Activated T-cell treated with anti-CD3 and anti-CD28 coated beads, Interleukin-2, amount 50 U/mL, for 48 hours (primary cell): ENCODE measurements at places on chromosomes 4 and X.

DNA sequence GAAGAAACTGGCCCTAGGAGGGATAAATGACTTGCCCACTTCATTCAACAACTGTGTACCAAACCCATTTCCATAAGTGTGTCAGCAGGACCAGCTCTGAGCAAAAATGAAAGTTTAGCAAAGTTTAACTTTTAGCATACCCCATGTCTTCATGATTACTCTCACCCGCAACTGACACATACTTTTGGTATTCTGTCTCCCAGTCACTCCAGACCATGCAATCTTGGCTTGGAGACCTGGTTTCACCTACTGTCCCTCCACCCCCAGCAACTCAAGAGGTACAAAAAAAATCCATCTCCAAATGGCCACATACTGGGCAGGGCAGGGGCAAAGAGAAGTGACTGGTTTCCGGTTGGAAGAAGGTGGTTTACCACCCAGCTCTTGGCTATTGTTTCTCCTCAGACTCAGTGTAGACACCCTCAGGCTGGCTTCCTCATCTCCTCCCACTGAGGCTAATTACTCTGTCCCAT lies 79.8 kb downstream of the RLIM start:
- DNase-seq, result peak; percentile 36

DNA sequence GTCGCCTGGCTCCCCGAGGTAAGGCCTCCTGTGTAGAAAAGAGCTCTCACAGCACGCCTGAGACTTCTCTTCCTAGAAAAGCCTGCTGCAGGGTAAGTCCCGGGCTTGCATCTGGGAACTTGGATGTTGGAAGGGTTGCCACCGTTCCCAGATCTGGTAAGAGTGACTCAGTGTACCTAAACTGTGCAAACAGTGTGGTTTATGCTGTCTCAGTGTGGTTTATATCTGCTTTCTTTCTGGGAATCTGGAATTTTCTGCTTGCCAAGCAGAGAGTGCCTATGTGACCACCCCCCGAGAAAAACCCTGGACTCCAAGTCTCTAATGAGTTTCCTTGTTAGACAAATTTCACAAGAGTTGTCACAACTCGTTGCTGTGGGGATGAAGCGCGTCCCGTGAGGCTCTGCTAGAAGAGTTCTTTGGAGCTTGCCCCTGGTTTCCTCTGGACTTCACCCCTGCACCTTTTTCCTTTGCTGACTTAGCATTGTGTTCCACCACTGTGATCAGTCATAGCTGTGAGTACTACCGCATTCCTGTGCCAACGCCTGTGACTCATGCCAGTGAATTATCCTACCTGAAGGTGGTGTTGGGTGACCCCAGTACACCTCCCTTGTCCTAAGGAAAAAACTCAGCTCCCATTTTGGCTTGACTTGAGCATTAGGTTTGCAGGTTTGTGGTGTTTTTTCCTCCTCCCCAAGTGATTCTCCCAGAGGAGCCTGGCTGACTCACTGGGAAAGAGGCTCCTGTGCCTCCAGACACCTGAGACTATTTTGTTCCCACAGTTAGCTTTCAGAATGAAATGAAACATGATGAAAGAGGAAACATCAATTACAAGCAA lies 14.5 kb downstream of the SLC2A9 start:
- DNase-seq, result peak; percentile 31

DNA sequence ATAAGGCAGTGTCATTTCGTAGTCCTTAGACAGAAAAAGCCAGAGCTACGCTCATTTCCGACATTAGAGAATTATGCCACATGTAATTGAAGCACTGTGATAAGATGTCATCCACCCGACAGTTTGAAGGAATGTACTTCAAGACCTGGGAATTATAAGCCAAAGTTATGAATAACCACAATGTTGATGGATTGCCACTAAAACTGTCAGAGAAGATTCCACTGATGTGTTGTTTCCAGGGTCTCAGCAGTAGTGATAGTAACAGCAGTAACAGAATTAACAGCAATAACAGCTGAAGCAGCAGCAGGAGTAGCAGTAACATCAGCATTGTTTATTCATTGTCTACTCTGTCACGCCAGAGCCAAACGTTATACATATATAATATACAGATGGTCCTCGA lies 24.7 kb downstream of the RAB33A start:
- no peak for DNase-seq

DNA sequence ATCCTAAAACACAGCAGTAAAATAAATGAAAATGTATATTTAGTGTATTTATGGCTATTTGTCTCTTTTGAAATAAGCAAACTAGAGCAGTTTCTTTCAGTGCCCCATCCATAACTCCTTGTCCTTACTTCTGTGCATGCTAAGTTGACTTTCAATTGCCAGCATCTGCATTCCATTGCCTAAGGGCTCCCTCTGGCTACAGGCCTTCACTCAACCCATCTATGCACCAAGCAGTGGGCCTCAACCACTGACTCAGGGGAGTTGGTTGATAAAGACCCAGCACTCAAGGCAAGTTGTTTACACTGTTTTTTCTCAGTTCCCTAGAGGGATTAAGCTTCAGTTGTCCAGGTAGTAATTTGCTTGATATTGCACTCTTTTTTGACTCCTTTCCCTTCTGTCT lies 265.7 kb downstream of the IQCM start:
- DNase-seq, result no peak

DNA sequence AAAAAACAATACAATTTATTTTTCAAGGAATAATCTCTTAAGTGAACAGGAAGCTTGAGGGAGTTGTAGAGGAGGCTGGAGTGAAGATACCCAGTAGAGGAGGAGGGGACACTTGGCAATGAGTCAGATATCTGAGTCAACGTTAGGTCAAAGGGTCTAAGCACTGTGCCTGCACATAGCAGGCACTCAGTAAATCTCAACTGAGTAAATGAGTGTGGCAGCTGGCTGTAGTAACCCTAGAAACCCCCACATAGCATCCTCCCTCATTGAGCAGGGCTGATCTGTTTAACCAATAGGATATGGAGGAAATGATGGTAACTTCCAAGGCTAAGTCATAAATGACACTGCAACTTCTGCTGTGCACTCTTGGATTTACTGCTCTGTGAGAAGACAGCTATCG lies 186.0 kb upstream of the FAM241A start:
- no peak for DNase-seq

GRCh38 chr4:173161311-173161710 lies 7.3 kb upstream of the GALNT7 start:
- no peak for DNase-seq

DNA sequence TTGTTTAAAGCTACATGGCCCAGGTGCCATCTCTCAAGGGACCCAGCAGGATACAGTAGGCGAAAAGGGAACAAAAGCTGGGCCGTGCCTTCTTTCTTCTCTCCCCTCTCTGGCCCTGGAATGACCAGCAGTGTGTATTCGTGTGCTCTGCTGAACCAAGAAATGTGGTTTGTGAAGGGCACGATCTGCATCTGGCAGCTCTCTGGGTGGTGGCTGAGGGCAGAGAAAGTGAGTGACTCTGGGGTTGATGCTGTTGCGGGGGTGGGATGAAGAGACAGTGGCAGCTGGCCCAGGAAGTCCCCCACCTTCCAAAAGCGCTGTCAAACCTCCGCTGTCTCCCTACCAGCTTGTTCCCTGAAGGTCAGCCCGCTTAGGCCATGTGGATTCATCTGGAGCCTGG lies 88.3 kb downstream of the CLDN34 start:
- no peak for DNase-seq

DNA sequence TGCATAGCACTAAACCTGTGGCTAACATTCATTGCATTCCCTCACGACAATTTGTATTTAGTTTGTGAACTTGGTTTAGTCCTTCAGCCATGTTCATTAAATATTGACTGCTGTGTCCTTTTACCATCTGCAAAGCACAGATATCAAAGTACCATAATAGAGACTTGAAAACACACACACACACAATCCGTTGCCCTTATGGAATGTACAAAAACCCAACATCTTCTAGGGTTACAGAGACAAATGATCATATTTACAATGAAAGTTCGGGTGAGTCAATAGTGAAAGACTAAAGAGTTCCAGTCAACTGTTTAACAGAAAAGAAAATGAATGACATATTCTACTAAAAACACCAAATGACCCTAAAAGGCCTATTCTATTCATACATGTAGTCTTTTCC lies 50.8 kb upstream of the TXK start:
- DNase-seq, result no peak

- DNase-seq, result no peak
Observed at GRCh38 chr4:181504924-181505323, 738.3 kb upstream of the TENM3 start.

DNA sequence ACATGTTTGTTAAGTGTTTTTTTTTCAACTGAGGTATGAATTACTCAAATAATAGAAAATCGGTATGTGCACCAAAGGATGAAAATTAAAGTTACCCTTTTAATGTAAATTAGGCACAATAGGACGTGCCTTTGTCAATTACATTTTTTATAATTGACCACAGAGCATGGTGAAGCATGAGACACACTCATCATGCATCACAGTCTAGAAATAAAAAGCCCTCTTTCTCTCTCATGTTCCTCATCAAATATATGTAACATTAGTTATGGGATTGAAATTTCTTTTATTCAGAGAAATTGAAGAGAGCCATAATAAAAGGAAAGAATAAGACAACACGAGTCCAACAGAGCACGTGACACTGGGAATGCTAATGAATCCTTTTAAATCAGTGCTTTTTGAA lies 3.5 kb downstream of the GNRHR start:
- DNase-seq, result no peak

DNA sequence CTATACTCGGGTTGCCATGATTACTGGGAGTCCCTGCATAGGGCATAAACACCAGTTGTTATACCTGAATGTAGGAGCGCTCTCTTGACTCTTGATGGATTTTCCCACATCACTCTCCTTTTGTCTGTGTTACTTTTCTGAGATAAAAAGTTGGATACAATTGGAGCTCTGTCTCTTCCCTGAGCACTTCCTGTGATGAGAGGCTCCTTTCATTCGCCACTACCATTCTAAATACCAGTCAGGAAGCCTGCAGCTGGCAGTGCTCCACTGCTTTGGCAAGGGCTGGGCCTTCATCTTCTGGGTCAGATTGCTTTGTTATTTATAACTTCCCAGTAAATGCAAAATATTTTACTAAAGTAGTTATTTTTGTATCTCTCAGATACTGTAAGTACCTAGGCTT lies 13.9 kb downstream of the TCEANC start:
- no peak for DNase-seq

- DNase-seq, result no peak
Observed at GRCh38 chrX:80550722-80551121, 130.5 kb downstream of the TENT5D start.

- DNase-seq, result no peak
Observed at GRCh38 chr4:76383001-76383400, 37.9 kb downstream of the CCDC158 start.

DNA sequence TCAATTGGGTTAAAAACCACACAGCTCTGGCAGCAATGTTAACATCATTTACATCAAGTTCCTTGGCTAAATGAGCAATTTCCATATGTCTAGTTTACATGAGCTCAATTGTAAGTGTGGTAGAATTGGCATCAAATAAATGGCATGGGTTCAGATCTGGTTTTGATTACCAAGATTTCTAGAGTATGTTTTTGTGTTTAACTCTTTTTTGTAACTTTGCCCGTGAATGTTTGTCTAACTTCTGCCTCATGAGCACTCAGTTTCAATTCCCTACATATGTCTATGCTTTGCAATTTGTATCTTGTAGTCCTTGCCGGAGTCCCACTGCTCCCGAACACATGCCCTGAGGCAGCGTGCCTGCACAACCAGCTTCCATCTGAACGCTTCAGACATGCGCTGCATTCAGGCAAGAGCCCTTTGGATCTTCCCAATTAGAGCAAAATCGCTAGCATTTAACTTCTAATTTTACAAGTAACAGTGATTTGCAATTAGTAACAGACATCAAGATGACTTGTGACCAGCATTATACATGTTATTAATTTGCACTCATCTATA lies 644.4 kb downstream of the TRIML1 start:
- no peak for DNase-seq

DNA sequence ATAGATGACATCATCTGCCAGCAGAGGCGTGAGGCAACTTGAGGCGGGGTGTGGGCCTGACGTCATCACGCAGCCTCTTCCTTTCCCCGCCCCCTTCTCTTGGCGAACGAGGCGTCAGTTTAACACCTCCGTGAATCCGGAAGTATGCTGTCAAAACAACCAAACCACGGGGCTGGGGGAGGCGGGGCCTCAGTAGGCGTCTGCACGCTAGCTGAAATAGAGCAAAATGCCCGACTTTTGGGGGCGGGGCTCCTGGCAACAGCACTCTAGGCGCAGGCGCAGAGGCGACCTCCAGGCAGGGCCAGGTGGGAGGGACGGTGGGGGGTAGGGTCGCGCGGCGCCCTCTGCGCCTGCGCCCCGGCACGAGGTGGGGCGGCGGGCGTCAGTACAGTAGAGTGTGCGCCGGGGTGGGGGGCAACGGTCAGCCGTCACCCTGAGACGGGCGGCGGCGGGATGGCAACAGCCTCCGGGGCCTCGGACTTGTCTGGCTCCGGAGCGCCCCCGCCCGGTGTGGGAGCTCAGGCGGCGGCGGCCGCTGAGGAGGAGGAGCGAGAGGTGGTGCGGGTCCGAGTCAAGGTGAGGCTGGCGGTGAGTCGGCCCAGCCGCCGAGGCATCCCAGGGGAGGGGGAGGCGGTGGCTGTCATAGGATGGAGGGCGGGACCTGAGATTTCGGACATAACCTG lies at the start of gene TBC1D25:
Gene TBC1D25, plus strand, starts transcription at position 370 of the 683 bp plus-strand sequence. Its CDS starts 84 bp downstream, at position 454.
- DNase-seq, result peak; percentile 94

DNA sequence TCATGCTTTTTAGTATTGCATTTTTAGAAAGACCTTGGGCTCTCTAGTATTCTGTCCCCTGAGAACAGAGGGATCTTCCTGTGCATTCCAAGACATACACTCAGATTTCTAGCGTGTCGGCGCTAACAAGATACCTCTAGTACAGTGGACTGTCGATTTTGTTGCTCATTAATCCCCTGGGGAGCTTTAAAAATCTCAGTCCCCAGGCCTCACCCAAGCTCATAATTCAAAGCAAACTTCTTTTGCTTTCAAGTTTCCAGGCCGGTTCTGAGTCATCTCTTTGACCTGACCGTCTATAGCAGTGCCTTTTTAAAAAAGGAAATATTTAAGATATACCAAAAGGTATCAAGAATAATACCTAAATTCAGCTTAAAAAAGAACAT lies 137.0 kb downstream of the AMMECR1 start:
- DNase-seq, result no peak

DNA sequence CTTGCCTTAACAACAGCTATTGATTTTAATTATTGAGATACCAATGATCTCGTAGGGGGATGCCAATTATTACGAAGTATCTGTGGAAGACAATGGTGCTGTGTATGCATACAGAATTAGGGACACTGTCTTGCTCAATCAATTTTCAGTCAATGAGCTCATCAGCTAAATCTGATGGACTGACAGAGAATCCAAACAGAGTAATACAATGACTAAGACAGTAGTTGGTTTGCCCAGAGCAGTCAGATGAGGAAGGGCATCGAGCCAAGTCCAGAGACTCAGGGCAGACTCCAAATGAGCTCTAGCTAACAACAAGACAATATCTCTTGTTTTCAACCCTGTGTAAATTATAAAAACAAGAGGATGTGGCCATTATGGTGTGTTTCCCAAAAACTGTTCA lies 14.7 kb upstream of the GSX2 start:
- DNase-seq, result no peak

GRCh38 chrX:75096331-75096730 lies 59.8 kb downstream of the ABCB7 start:
- no peak for DNase-seq
